ENCODE measurements at places on chromosomes 12 and 14.

DNA sequence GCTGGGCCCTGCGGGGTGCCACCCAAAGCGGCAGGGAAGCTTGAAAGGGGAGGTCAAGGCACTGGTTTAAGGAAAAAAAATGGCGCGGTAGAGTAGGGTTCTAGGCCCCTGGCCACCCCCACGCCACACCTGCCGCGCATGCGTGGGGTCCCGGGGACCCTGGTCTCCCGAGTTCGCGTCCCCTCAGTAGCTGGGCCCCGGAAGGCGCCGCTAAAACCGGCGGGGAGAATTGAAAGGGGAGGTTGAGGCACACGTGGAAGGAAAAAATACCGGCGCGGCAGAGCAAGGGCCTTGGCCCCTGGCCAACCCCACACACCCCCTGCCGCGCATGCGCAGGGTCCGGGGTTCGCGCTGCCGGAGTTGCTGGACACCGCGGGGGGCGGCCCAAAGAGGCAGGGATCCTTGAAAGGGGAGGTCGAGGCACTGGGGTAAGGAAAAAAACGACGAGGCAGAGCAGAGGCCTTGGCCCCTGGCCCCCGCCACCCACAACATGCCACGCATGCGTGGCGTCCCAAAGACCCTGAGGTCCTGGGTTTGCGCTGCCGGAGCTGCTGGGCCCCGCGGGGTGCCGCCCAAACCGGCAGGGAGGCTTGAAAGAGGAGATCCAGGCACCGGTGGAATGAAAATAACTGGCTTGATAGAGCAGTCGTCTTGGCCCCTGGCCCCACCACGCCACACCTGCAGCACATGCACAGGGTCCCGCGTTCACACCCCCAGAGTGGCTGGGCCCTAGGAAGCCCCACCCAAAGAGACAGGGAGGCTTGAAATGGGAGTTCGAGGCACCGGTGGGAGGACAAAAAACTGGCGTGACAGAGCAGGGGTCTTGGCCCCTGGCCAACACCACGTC is 314.5 kb downstream of the ALG10 start:
- no peak for DNase-seq

DNA sequence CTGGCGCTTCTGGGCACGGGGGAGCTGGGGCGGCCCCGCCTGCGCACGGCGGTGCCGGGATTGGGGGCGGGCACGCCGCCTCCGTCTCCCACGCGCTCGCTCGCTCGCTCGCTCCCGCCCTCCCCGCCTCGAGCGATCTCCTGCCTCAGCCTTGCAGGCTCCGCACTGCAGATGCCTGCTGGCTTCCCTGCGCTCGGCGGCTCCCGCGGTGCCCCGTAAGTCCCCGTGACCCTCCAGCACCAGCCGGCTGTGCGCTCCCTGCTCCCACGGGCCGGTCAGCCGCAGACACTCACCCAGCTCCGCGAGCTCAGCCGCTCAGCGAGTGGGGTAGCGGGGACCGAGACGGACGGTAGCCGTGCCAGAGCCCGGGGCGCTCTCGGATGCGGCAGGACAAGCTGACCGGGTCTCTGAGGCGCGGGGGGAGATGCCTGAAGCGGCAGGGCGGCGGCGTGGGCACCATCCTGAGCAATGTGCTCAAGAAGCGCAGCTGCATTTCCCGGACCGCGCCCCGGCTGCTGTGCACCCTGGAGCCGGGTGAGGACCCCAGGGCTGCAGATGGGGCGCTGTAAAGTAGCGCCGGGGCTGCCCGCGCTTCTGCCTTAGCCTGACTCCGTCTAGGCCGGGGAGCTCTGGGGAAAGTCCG is at the start of gene TBC1D30:
TBC1D30 (plus strand) TSS at position 148 of the 643 bp plus-strand sequence; CDS start at position 381, 233 bp downstream.
- DNase-seq = no peak

DNA sequence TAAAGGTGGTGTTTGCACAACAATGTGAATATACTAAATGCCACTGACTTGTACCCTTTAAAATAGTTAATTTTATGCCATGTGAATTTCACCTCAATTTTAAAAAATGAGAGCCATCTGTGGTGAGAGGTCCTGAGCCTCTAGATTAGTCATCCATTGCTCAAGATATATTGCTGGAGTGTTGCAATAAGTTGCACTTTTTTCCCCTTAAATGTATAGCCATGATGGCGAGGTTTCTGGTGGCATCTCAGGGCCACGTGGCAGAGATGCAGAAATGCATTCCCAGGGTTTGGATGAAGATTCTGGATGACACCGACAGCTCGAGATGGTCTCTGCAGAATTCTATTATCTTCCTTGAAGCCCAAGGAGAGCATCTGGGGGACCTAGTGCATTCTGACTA is 153.7 kb downstream of the AACS start:
- no peak for DNase-seq

DNA sequence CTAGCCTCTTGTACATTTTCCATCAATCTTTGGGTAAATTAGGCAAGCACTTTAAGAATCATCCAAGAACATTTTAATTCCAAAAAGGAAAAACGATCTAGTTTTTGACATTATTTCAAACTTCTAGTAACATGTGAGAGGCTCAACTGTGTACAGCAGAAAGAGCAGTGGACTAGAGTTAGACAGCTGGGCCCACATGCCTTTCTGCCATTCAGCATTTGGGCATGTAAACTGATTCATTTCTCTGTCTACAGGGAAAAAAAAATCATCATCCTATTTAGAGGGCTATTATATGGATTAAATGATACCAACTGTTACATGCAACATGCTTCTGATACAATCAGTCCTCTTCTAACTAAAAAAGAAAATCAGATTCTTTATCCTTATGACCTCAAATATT is 17.7 kb downstream of the ATP2B1 start:
- DNase-seq = no peak

DNA sequence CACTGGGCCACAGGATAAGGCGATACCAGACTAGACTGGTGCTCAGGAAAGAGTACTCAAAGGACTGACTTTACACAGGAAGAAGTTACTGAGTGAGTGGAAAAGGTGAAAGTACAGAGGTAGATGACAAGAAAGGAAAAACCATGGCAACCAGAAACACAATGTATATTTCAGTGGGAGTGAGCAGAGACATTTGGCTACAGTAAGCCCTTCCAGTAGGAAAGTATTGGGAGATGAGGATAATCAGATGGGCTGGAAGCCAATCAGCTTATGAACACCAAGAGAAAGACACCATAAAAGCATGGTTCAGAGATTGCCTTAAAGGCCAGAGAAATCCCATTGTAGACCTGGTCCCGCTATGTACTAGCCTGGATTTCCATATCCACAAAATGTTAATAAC is 51.6 kb downstream of the TMTC1 start:
- DNase-seq = no peak

DNA sequence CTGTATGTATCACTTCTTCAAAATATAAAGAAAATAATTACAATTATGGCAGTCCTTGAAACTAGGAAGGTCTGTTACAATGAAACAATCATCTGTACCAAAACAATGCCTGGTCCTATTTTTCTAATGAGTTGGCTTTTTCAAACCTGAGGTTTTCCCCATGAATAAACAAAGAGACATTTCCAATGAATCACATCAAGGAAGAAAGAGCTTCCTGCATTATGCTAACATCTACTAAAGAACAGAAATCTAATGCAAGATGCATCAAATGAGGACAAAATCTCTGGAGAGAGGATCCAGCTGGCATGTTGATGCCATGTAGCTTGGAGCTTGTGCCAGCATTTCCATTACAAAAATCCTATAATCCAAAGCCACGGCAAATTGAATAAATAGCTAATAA is 29.3 kb downstream of the NIN start:
- no peak for DNase-seq

GRCh38 chr12:32010631-32011336 is 51.6 kb downstream of the RESF1 start:
- DNase-seq = no peak

- DNase-seq = no peak
Measured at GRCh38 chr12:106226884-106227640, 20.8 kb downstream of the CKAP4 start.

DNA sequence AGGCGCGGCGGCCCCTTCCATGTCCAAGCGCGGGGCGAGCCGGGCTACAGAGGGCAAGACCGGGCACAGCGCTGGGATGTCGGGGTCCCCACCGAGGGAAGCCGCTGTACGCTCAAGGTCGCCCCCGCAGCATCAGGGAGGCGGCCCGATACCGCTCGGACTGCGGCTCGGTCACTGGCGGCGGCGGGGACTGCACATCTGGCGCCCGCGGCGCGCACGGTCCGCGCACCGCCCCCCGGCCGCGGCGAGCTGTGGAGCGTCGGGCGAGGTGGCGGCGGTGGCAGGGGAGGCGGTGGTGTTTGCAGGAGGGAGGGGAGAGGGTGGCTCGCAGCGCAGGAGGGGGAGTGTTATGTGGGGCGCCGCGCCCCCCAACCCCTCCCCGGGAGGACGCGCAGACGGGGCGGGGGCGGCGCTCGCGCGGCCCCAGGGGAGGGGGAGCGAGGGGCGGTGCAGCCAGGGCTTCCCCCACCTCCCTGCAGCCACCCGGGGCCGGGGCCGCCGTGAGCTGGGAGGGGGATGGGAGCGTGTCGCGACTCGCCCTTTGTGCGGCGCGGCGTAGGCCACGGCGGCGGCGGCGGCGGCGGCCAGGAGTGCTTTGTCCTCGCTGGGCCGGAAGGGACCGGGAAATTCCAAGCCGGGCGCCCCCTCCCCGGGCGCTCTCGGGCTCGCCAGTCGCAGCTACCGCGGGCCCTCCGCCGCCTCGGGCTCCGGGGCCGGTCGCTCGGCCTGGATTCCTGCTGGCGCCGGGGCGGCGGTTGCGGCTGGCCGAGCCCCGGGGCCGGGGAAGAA is at the start of gene NUAK1:
NUAK1 (minus strand) TSS at position 322 of the 789 bp plus-strand sequence; CDS start at position 21, 301 bp downstream.
- no peak for DNase-seq

GRCh38 chr12:89344043-89344861 is 8.0 kb downstream of the DUSP6 start:
- no peak for DNase-seq

- DNase-seq = no peak
Measured at GRCh38 chr12:9039397-9039977, 50.1 kb downstream of the KLRG1 start.

DNA sequence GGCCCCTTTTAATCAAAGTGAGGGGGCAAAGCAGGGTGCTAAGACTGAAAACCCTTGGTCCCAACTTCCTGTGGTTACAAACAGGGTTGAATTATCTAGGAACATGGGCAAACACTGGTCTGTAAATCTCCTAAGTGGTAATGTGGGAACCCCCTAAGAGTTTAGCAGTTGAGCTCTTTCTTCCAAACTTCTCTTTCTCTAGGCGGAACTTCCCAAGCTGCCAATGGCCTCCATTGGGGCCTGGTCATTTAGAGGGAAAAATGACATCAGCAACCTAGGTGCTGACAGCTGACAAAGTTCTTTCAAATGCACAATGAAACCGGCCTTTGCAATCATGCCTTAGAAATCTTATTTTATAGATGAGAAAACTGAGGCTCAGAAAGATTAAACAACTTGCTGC is 17.7 kb downstream of the HEBP1 start:
- no peak for DNase-seq

DNA sequence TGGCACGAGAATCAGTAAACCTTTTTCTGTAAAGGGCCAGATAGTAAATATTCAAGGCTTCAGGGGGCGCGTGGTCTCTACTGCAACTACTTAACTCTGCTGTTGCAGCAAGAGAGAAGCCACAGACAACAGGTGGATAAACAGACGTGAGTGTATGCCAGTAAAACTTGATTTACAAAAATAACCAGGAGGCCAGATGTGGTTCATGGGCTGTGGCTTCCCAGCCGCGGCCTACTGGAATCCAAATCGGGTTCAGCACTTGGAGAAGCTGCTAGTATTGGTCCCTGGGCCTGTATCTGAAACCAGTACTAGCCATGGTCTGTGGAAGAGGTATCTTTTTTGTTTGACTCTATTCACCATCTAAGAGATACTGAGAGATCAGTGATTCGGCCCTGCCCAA is 13.3 kb downstream of the PPP2R5C start:
- DNase-seq = no peak

DNA sequence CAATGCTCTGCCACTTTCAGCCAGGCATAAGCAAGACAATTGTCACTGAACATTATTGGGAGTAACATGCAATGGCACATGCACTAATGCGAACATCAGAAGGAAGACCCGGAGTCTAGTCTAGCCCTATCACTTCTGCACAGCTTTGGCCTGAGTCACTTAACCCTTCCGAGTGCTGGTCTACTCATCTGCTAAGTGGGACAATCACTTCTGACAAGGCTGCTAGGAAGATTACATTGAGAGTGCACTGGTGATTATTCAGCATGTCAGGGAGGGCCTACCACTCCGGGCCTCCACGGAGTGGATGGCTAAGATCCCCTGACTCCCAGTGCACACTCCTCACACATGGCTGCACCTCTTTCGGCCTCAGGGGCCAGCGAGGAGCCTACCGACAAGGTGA is 240.9 kb downstream of the DPF3 start:
- DNase-seq = no peak

GRCh38 chr14:63760014-63760413 is 32.1 kb upstream of the SGPP1 start:
- no peak for DNase-seq

DNA sequence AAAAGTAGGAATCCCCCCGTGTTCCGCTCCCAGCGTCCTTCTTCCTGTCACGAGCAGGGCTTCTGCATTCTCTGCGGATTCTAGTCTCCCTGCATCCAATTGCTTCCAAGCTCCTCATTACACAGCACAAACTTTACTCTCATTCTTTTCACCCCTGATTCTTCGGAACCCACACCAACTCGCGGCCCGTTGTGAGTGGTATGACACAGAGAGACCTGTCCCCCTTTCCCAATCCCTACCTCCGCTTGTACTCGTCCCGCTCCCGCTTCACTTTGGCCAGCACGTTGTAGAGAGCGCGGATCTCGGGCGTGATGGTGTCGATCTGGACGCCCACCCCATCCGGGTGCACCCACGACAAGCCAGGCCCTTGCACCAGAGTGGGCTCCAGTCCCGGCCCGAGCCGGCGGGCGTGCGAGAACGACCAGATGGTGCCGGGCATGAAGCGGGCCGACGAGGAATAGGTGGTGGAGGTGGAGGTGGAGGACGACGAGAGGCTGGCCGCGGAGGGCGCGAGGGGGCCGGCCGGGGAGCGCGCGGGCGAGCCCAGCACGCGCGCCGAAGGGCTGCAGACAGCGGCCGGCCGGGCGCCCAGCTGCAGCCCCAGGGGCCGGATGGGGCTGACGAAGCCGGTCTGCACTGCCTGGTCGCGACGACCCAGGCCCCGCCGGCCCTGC is 687 bp downstream of the IFFO1 start:
- peak; percentile 50 for DNase-seq

- no peak for DNase-seq
Measured at GRCh38 chr12:113488322-113488721, 16.7 kb upstream of the LHX5 start.

- no peak for DNase-seq
Measured at GRCh38 chr12:102539651-102540553, 59.5 kb upstream of the IGF1 start.

- DNase-seq = no peak
Measured at GRCh38 chr14:105844810-105845724, 318.7 kb downstream of the TMEM121 start.

Measured in Peyer's patch (tissue), 4 donors.